ENCODE measurements at places on chromosomes 4 and X.

GRCh38 chr4:124435274-124435950, 277.1 kb downstream of the ANKRD50 start:
- DNase-seq, result no peak

DNA sequence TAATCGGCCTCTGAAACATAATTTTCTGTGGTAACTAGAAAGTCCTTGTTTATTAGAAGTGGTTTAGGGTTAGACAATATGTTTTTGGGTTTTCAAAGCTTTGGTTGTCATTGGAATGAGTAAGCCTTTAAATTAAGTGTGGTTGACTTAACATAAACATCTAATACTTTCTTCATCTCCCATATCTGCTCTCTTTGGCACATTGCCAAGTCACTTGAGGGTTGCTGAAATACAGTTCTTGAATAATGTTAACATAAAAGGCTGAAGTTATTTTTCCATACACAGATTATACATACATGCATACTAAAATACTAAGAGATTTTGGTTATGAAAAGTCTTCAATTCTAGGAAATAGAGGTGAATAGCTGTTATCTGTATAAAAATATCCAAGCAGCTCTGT, 241.7 kb upstream of the BMP3 start:
- DNase-seq, result no peak

DNA sequence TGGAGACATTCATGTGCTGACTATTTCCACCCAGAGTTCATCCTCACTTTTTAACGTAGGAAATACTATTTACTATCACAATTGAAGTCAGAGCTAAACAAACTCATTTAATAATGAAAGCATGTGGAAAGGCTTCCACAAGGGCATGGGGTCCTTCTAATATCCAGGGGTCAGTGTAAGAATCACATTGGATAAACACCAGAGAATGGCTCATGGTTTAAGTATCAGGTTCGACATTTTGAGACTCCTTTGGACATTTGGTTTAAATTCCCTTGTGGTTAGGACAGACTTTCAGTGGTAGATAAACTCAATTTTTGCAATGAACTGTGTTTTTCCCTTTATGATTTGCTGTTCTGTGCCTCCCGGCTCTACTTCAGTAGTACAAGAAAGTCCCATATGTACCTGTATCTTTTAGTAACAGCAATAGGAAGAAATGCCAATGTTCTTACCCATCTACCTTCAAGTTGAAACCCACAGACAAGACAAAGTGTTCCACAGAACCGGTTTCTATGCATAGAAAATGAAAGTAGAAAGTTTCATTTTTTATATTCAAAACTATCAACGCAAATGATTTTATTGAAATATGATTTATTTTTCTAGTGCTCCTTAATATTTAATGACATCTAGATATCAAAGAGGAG, 589.0 kb upstream of the FAM241A start:
- DNase-seq, result no peak

DNA sequence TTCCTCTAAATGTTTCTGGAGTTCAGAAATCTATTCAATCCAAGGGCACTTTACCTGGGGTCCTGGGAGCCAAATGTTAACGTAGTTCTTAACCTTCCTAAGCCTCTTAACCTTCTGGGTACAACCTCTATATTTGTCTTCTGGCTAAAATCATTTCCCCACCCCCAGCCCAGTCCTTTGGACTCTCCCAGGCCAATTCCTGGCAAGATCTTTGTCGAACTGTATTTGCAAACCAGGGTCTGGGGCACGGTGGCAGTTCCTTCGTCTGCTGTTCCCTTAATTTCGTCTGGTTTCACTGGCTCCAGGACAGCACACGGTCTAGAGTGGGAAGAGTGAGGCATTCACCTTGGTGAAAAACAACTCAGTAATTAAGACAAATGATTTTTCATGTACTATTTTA, 811 bp upstream of the SLC25A5 start:
- DNase-seq, result no peak

- no peak for DNase-seq
Observed at GRCh38 chr4:8417071-8417614, 23.4 kb downstream of the ACOX3 start.

GRCh38 chrX:20263474-20263873, 3.2 kb downstream of the RPS6KA3 start:
- DNase-seq, result no peak

Data from C1 segment of cervical spinal cord (tissue), 14 donors.